Immature natural killer cell (primary cell): ENCODE measurements at places on chromosomes 5 and 9. TPM values are rescaled to one million over a fixed set of nuclear protein-coding genes. Genes with fewer than 3 reads are reported as not detected.
A peak's percentile ranks its signal among the peaks of the same experiment; 100 is the strongest.

DNA sequence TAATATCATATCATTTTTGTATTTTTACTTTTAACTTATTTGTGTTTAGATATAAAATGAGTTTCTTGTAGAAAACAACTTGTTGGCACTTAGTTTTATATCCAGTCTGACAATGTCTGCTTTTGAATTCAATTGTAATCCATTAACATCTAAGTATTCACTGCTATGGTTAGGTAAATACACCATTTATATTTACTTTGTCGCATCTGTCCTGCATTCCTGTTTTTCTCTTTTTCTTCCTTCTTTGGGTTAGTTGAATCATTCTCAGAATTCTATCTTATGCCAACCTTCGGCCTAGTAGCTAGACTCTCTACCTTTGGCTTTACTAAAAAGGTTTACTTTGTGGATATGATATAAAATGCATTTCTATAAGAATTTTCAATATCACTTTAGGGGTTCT lies 107.6 kb downstream of the PLCXD3 start:
- no peak for DNase-seq

GRCh38 chr5:148817606-148818005 lies 8.8 kb upstream of the ADRB2 start:
- DNase-seq = no peak

- no peak for DNase-seq
Measured at GRCh38 chr9:91720751-91721705, 229.0 kb downstream of the ROR2 start.

FAM169A gene
- 2.2 TPM for polyA plus RNA-seq

FAXDC2 gene
- not detected for polyA plus RNA-seq

GRCh38 chr5:116766470-116766947 lies 191.9 kb upstream of the SEMA6A start:
- DNase-seq = no peak

DNA sequence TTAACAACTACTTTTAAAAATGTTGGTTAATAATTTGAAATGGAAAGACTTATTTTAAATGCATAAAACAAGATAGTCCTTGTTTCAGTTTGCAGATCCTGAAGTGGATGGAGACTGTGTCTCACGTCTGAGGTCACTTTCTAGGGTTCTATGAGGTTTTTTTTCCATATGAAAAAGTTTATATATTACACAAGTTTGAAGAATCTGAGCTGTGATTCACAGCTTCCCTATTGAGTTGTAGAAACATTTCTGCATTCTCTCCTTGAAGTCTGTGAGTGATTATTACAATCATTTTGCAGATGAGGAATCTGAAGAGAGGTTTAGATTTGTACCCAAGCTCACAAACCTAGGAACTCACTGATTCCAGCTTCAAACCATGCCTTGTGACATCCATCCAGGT lies 442.5 kb upstream of the KLF4 start:
- DNase-seq = no peak

- peak; percentile 21 for DNase-seq
Measured at GRCh38 chr5:95081500-95081960, 203.4 kb downstream of the MCTP1 start.

DNA sequence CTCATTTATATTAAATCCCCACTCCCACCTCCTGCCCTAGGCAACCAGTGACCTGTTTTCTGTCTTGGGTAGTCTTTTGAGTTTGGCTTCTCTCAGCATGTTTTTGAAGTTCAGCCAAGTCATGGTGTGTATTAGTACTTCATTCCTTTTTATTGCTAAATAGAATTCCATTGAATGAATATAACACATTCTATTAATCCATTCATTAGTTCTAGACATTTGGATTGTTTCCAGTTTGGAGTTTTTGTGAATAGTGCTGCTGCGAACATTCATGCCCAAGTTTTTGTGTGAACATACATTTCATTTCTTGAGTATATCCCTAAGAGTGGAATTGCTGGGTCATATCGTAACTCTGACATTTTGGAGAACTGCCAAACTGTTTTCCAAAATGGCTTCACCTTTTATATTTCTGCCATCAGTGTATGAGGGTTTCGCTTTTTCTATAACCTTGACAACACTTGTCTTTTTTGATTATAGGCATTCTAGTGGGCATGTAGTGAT lies 2.7 kb downstream of the ZNF346 start:
- no peak for DNase-seq

DNA sequence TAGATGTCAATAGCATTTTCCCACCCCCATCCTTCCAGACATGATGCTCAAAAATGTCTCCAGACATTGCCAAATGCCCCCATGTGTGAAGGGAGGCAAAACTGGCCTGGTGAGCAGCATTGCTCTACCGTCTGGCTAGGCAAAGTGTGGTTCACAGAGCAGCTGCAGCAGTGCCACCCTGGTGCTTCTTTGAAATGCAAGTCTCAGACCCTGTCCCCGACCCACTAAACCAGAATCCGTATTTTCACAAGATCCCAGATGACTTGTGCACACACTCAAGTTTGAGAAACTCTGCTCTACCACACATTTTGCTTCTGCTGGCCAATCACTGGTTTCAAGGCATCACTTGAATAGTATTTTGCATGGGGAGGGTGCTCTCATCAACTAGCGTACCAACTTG lies 226.6 kb upstream of the KLF9 start:
- DNase-seq = no peak

DNA sequence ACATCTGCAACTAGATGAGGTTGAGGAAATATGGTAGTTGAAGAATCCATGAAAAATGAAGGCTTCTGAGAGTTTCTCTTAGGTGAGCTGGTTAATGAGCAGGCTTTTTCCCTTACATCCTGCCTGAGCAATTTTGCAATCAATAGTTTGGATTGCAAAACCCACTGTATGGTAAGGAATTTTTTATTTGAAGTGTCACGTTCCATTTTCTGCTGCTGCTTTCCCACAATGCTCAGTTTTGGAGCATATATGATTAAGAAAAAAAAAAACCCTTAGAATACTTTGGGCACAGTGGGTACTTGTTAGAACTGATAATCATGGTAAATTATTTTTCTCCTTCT lies 144.2 kb downstream of the PCSK1 start:
- no peak for DNase-seq

GRCh38 chr9:104247899-104248460 lies 153.9 kb downstream of the SMC2 start:
- DNase-seq = no peak

GRCh38 chr9:104836235-104836634 lies 72.3 kb downstream of the NIPSNAP3B start:
- no peak for DNase-seq

- no peak for DNase-seq
Measured at GRCh38 chr5:161895514-161895913, 47.6 kb downstream of the GABRA1 start.

PDE6A gene
- not detected for polyA plus RNA-seq

GRCh38 chr9:87596862-87597261 lies 99.2 kb downstream of the DAPK1 start:
- no peak for DNase-seq

- no peak for DNase-seq
Measured at GRCh38 chr9:98318834-98319478, 63.5 kb upstream of the TBC1D2 start.

- DNase-seq = no peak
Measured at GRCh38 chr5:58875599-58875998, 292.7 kb downstream of the RAB3C start.

GRCh38 chr5:64971513-64971912 lies 202.8 kb downstream of the CWC27 start:
- DNase-seq = no peak

DNA sequence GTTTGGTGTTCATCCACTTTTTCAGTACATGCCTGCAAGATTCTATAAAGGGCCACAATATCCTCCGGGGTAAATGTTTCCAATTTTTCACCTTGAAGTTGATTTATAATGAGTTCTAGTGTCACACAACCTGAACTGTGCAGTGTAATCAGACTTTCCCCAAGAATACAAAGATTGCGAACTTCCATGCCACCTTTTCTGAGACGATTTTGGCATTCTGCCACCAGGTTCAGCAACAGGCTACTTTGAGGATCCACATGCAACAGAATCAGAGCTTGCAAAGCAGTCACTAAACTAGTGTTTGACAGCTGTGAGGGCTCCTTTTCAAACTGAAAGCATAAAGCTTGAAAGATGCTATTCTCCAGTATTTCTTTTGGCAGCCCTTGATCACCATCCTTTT lies 1.6 kb downstream of the FASTKD3 start:
- DNase-seq = no peak

DNA sequence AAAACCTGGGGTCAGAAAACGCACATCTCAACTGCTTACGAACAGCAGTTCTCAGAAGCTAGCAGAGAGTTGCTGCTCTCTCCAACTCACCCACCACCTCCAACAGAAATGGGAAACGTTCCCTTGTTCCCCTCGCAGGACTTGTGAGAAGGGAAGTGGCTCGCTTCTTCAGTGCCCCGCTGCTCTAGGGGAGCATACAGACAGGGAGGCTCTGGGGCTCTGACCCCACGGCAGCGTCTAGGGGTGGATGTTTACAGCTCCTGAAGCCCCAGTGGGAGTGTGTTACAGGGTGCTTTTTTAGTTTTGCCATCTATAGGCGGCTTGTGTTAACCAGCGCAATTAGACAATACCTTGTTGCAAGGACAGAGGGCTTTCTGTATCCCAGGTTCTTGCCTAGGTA lies 267.7 kb upstream of the ACTBL2 start:
- no peak for DNase-seq

BTNL3 gene
- not detected for polyA plus RNA-seq

REEP5 gene
- polyA plus RNA-seq = 94.8 TPM

ANKRD31 gene
- not detected for polyA plus RNA-seq

- no peak for DNase-seq
Measured at GRCh38 chr9:137396634-137397367, 26.2 kb downstream of the EXD3 start.

DNA sequence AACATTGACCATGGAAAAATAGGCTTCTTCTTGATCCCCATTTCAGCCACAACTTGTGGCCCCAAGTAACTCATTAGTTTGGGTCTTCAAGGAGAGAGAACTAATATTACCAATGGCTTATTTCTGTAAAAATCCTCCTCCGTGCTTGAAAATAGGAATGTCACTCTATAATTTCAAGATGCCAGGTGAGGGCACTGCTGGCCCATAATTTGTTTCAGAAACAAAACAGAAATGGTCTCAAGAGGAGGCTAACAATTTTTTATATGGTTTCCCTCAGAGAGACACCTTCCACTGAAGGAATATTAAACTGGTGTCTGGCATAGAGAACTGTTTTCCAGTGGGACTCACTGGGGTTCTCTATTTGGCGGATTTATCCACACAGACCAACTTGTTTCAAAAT lies 437.0 kb upstream of the TRPC7 start:
- DNase-seq = no peak

DNA sequence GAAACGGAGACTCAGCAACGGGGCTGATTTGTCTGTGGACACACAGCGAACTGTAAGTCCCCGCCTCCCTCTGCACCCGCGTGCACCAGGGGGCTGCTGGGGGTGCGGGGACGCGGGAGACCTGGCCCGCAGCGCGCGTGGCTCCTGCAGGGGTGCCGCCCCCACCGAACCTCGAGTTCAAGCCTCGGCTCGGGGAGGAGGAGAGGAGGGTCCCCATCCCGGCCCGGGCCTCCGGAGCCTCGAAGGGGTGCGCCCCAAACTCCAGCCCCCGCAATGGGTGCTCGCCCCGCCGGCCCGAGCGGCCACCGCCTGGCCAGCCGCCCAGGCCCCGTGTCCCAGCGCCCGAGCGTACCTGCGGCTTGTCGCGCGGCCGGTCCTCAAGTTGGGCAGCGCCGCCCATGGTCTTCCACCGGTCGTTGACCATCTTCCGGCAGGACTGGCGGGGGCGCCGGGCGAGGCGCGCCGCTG lies 829 bp downstream of the FIBCD1 start:
- no peak for DNase-seq

GRCh38 chr9:131117121-131117761 lies 8.1 kb upstream of the NUP214 start:
- no peak for DNase-seq

DNA sequence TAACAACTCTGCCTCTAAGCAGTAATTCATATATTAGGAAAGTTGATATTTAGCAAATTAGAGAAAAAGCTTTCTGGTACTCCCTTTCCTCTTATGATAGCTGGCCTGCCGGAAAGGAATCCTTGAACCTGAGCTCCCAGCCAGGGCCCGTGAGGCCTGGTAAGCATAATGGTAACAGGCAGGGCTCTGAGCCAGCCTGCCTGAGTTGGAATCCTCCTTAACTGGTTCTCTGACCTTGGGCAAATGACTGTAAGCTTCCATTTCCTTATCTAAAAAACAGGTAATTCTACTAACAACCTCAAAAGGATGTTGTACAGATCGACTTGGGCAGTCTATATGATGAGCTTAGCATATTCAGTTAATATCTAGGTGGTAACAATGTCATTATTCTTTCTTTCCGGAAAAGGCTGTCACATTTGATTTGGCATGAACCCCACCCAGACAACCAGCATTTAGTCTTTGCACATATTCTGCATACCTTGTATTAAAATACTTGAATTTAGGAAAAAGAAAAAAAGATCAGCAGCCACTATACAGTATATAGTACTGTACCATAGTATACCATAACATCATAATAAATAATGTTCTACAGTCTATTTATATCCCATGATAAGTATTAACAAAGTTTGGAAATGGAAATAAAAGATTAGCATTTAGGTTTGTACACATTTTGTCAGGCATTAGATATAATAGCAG lies 55.7 kb upstream of the MAP3K1 start:
- DNase-seq = no peak

GPR21 gene
- polyA plus RNA-seq = not detected

GRCh38 chr9:100803956-100804355 lies 224.6 kb upstream of the PLPPR1 start:
- DNase-seq = no peak

IRGM gene
- polyA plus RNA-seq = 2.4 TPM

DNA sequence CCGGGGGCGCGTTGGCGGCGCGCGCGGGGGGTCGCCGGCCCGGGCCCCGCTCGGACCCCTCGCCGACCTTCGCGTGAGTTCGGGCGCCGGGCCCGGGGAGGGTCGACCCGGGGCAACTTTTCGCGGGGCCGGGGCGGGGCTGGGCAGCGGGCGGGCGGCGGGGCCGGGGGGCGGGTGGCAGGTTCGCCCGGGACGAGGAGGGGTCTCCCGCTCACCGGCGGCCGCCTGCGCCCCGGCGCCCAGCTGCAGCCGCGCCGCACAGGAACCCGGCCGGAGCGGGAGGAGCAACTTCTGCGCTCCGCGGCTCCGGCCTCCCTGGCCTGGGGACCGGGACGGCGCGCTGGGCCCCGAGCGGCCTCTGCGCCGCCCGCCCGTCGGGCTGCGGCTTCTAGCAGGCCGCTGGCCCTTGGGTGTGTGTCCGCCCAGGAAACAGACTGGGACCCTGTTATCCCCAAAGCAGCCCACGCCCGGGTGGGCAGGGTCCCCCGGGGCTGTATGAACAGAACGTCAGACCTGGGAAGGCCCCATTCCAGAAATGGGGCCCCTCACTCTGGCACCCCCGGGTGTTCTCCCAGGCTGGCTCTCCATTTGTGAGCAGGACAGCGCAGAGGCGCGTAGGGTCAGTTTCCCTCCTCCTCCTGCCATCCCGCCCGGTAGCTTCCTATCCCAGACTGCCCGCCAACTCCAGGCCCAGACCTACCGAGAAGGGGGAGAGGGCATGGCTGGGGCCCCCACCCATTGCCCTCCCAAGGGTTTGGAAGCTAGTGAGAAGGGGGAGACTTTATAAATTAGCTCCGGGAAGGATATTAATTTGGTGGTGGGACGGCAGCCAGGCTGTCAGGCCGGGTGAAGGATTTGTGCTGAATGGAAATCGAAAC lies 708 bp downstream of the RXRA start:
- DNase-seq = no peak
